ENCODE measurements at places on chromosomes 7 and 10.

DNA sequence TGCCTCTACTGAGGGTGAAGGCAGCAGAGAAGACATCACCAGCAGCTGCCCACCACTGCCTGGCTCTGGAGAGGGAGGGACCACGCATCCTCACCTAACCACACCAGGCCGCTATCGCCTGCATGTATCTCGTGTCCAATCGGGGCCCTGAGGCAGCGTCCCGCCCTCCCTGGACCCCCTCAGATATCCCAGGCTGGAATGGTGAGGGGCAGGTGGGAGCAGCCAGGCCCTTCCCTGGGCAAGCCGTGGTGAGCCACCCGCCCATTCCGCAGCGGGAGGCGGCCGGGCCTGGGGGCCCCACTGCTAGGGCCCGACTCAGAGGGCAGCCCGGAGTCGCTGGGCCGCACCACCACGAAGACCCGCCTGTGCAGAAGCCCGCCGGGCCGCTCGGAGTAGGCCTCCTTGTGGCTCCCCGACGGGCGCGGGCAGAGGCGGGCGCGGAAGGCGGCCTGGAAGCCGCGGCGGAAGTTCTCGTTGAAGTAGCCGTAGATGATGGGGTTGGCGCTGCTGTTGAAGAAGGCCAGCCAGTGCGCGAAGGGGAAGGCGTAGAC, 21.6 kb upstream of the PPA1 start:
- peak; percentile 7 for DNase-seq

DNA sequence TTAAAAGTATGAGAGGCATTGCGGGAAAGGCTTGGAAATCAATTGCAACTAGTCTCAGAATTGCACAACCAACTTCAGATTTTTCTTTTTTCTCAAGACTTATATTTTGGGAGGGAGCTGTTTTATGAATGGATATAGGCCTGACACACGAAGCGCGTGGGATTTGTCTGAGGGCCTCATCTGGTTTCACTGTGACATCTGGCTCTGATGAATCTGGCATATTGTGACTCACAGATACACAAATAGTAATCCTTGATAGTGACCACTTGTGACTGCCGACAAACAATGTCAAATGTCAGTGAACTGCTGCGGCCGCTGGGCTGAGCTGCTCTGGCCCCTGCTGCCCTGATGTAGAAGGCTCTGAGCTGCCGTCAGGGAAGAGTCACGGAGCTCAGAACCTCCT, 655.1 kb downstream of the INHBA start:
- no peak for DNase-seq

DNA sequence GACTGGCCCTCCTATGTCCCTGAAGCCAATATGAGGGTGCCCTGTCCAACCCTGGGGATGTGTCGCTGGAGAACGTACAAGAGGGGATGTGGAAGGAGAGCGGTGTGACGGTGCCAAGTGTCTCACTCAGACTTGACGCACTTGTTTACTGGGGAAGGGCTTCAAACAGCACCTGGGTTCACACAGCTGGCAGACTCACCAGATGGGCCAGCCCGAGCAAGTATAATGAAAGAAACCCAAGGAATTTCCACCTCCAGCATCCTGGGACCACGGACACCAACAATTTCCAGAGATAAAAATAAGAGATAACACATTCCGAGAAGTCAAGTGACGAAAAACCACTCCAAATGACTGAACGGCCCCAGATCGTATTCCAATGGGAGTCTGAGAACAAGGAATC, 5.3 kb downstream of the ATP5MF start:
- DNase-seq: no peak

GRCh38 chr10:125415006-125415633, 254.8 kb upstream of the CTBP2 start:
- no peak for DNase-seq

DNA sequence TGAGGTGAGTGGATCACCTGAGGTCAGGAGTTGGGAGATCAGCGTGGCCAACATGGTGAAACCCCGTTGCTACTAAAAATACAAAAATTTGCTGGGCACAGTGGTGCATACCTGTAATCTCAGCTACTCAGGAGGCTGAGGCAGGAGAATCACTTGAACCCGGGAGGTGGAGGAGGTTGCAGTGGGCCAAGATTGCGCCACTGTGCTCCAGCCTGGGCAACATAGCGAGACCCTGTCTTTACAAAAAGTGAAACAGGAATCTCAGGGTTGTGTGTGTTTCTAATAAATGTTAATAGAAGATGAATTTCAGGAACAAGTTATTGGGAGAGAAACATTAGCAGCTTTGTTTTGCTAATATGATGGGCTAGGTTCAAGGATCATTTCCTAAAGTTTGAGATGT, 19.9 kb downstream of the PPP2R2D start:
- DNase-seq: no peak

DNA sequence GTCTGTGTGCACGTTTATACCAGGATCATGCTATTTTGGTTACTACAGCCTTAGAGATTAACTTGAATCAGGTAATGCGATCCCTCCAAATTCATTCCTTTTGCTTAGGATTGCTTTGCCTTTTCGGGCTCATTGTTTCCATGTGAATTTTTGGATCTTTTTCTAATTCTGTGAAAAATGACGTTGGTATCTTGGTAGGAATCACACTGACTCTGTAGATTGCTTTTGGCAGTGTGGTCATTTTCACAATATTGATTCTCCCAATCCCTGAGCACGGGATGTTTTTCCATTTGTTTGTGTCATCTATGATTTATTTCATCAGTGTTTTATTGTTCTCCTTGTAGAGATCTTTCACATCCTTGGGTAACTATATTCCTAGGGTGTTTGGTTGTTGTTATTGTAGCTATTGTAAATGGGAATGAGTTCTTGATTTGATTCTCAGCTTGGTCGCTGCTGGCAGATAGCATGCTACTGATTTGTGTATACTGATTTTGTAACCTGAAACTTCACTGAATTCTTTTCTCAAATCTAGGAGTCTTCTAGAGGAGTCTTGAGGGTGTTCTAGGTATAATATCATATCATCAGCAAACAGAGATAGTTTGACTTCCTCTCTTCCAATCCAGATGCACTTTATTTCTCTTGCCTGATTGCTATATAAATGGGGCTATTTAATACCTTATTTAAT, 18.2 kb downstream of the SNX8 start:
- DNase-seq: no peak

DNA sequence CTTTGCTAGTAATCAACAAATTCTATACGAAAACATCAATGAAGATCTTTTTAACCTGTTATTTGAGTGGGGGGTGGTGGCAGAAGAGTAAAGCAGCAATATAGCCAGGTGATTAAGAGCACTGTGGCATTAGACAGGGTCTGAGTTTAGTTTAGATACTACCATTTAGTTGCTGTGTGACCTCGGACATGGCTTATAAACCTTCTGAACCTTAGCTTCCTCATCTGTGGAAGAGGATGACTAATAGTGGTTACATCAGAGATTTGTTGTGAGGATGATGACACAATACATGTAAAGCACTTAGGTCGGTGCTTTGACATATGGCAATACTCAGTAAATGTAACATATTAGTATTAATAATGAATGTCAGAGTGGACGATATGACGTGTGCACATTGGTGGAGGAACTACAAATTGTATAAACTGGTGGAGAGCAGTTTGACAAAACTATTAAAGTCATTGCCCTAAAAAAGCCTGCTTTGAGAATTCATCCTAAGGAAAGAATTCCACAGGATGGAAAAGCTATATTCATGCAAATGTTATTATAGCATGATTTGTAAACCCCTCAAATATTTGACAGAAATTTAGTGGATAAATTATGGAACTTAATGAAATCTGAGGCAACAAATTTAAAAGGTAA, 24.3 kb downstream of the SPAG6 start:
- no peak for DNase-seq

- no peak for DNase-seq
Observed at GRCh38 chr10:133011882-133012281, 69.5 kb upstream of the CFAP46 start.

- no peak for DNase-seq
Observed at GRCh38 chr10:112948196-112948595, 1.9 kb upstream of the TCF7L2 start.

DNA sequence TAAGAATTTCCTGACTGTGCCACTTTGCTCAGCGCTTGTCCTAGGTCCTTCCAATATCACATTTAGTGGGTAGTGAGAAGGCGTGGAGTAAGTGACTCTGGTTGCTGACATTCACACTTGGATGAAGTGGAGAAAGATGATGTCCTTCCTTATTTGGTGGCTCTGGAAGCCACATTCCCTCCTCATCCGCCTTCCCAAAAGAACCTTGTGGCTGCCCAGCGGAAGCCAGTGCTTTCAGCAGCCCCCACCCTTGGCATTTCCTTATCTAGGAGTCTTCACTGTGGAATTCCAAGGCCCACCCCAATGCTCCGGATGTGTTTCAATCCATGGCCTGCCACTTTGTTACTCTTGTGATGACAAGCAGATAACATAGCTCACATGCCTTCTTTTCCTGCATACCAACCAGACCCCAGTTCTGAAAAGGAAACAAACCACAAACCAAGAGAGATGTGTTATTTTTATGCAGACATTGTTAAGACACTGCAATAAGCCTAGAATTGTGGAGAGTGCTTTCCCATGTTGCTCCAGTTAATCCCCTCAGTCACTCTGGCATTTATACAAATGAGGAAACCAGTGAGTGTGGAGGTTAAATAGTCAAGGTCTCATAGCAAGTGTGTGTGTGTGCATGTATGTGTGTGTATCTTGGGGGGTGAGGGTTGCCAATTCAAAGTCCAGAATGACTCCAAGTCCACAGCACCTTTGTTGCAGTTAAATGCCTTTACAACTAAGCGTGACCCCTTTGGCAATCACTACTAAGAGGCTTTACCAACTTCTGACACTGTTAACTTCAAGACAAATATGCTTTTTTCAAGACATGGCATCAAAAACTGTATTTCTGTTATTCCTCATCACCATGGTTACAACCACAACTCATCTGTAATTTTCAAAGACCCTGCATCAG, 10.3 kb upstream of the ANKRD1 start:
- DNase-seq: no peak

GRCh38 chr7:101677797-101678479, 48.8 kb upstream of the MYL10 start:
- DNase-seq: no peak

DNA sequence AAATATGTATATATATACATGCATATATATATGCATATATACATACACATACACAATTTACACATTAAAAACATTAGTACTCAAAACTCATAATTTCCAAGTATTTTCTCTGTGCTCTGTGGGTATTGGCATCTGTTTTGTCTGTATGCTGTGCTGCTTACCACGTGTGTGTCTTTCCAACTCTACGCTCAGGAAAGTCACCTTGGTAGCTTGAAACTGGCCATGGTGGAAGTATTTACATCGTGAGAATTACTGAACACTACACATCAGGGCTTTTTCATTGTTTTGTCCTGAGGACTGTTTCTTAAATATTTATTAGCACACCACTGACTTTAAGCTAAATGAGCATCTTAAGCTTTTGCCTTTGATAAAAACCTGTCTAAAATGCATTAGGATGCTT, 79.6 kb downstream of the CREM start:
- no peak for DNase-seq

GRCh38 chr10:24618401-24618800, 105.3 kb downstream of the ARHGAP21 start:
- no peak for DNase-seq

DNA sequence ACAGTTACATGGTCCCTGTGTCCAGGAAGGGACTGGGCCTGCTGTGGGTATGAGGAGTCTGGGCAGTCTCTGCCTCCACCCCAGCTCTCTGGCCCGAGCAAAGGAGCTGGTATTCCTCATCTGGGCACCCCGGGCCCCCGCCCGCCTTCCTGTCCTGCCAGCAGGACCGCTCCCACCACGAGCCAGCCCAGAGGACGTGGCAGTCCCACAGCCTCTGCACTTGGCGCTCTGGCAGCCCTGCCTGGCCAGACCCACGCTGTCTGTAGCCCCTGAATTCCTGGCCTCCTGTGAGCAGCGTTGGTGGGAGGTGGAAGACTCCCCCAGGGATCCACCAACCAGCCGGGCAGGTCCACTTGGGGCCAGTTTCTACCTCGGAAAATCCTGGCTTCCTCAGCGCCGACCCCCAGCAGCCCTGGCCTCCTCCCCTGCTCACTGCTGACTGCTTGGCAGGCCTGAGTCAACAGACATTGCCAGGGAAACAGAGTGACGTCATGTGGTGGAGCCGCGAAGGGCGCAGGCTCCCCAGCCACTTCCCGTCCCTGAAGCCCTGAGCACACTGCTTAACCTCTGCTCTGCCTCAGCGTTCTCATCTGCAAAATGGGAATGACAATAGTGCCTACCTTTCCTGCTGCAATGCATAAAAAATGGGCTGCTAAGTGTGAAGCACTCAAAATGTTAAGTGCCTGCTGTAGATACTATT, 21.6 kb upstream of the LIMK1 start:
- DNase-seq: peak; percentile 61

DNA sequence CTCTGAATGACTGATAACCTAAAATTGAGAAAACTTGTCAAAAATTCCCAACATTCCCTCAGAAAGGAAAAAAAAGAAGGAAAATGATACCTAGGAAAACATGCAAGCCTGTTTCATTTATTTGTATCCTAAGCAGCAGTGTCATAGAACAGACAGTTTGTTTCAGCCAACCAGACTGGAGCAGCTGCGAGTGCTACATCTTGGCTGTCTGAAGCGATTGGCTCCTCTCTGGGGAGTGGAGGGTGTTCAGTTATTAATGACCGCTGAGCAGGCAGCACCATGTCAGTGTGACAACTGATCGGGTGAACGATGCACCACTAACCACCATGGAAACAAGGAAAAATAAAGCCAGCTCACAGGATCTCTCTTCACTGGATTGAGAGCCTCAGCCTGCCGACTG, at the start of gene LRRN3:
TSS of gene LRRN3 (plus strand) at position 282 of the 400 bp plus-strand sequence. CDS start 31,646 bp downstream, outside the sequence.
- peak; percentile 81 for DNase-seq

- DNase-seq: no peak
Observed at GRCh38 chr7:54581511-54581910, 39.3 kb downstream of the VSTM2A start.

DNA sequence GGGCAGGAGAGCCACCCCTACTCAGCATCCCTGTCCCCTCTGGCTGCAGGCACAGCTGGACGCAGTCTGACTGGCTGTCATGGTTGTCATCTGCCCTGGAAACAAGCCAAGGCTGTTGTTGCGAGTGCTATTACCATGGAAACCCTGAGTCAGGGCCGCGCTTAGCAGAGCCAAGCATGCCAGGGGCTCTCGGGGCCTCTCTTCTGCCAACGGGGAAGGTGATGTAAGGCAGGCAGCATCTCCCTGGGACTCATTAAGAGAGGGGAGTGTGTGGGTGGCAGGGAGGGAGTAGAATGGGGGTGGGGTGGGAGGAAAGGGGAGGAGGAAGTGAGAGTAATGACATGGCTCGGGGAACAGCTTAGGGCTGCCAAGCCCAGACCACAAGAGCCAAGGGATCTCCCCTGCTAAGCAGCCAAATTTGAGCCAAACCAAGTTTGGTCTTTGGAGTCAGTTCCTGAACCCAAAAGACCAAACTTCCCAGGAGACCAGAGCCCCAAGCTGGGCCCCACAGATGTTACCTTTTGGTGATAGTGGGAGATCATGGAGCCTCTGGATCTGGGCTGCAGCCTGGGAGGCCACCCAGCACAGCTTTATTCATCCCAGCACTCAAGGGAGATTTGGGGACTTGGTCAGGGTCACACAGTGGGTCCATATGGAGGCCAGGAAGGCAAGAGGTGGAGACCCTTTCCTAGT, 67.6 kb downstream of the TMEM130 start:
- peak; percentile 6 for DNase-seq

DNA sequence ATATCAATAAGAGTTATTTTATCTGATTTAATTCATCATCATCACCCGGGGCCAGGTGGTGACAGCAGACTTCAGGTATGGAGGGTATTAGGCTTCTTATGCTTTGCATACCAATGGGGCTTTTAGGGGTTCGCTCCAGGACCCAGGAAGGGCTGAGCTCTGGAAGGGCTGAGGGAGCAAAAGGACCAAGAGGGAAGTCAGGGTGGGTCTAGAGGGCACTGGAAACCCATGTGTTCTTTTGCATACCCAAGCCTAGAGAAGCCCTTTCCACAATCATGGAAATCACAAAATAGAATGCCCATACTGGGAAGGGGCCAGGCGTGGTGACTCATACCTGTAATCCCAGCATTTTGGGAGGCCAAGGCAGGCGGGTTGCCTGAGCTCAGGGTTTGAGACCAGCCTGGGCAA, 30.9 kb upstream of the VCL start:
- no peak for DNase-seq
